Activated T-helper 1 cell treated with Interleukin-2 at 50 U/mL for 16 hours (primary cell): ENCODE measurements at places on chromosomes 11 and 22.

DNA sequence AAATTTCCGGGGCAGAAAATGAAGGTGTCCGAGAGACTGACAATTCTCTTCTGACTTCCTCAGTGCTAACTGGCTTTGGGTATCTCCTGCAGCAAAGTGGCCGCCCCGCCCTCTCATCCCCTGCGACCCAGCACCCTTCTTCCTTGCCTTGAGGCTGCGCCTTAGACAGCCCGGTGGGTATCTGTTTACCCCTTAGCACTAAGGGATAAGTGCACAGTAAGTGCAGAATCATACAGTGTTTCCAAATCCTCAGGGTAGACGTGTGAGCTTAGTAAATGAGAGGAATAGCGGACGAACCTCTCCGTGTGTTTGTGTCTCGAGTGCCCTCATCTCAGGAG, 368 bp upstream of the CHORDC1 start:
- no peak for DNase-seq

DNA sequence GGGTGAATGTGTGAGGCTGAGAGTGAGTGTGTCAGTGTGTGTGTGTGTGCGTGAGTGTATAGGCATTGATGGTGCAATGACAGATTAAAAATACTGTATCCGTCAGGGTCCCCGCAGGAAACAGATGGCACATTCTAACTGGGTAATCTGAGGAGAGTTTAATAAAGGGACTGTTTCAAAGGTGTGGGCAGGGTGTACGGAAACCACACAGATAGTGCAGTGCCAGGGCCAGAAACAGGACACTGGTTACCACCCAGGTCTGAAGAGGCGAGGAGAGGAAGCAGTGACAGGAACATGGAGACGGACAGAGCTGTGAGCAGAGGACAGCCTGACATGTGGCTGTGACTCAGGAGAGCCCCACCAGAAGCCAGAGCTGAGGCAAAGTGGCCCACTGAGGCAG, 16.5 kb downstream of the P2RX3 start:
- DNase-seq = no peak

GRCh38 chr11:47178737-47179654, 2.3 kb upstream of the ARFGAP2 start:
- DNase-seq = no peak

DNA sequence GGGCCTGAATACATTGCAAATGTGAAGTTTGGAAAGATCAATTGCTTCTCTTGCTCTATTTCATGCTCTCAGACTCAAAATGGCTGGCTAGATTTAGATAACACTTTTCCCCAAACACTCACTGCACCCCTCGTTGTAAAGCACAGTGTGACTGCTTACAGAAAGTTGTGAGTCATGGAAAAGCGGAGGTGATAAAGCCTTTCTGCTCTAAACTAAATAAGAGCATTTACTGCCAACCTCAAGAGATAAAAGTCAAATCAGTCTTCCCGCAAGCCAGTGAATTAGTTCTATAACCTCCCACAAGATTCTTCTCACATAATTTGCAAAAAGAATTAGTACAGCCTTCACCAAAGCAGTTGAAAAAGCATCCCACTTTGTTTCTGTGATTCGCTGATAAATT, 168.7 kb downstream of the WT1 start:
- no peak for DNase-seq

DNA sequence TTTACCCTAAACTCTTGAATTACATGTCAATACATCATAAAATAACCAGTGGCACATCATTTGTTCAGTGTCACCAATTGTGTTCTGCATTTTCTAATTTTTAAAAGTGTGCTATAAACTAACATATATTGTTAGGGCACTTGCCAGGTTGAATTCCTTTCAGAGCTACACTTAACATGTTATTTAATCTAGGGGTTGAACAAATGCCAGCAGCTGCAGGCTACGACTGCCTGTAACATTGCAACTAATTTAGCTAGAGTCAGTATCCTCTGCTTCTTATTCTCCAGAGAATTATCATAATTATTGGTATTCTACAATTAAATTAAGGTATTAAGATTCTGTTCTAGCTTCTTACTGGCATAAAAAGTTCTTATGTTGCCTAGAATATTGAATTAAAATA, 46.4 kb upstream of the ARHGAP42 start:
- DNase-seq = no peak

DNA sequence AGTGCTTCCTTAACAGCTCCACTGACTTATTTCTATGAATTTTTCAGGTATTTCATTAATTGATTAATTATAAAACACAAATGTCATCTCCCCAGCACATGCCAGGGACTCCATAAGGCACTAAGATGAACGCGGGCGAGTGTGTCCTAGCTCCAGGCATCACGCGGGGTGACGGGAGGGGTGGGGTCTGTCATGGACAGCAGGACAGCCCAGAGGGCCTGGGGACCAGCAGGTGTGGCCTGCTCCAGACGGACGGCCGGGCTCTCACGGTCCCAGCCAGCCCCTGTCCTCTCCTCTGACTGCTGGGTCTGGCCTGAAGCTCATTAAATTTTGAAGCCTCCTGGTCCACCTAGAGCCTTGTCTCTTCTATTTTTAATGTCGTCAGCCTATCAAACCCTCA, 531.1 kb downstream of the BRD1 start:
- DNase-seq = no peak

DNA sequence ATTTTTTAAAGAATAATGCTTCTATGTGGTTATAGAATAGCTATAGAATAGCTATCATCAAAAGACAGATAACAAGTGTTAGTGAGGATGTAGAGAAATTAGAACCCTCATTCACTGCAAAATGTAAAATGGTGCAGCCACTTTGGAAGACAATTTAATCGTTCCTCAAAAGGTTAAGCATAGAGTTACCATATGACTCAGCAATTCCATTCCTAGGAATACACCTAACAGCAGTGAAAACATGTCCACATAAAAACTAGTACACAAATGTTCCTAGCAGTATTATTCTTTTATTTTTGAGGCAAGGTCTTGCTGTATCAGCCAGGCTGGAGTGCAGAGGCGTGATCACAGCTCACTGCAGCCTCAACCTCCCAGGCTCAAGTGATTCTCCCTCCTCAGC, 34.0 kb downstream of the RTL6 start:
- DNase-seq = no peak

GRCh38 chr22:37619991-37620390, 11.4 kb downstream of the GGA1 start:
- DNase-seq = no peak

DNA sequence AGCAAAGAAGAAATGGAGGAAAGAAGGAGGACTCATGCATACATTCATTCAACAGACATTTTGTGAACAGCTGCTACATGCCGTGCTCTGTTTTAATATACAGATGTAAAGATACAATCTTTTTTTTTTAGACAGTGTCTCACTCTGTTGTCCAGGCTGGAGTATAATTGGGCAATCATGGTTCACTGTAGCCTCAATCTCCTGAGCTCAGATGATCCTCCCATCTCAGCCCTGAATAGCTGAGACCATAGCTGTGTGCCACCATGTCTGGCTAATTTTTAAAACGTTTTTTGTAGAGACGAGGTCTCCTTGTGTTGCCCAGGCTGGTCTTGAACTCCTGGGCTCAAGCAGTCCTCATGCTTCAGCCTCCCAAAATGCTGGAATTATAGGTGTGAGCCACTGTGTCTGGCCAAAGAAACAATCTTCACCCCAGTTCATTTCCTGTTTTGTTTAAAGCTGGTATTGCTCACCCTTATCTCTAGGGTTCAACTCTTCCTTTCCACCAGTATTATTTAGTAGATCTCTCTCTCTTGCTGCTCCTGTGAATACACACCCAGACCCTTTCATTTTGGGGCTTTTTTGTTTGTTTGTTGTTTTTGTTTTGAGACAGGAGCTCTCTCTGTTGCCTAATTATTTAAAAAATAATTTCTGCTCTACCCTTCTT, 69.8 kb downstream of the RNF169 start:
- no peak for DNase-seq

DNA sequence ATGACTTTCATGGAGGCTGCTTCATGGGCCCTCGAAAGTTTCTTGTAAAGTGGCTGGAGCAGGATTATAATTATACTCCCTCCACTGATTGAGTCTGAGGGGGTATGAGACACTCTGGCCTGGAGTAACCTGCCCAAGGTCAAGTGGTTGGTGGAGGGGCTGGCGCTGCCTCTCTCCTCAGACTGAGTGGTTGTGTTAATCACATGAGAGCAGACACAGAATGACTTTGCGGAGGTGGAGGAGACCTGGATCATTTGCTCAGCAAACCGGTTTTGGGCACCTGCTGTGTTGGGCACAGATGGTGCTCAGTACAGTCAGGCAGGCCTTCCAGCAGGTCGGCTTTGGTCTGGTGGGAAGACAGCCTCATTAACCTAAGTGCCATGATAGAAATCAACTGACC, 11.8 kb downstream of the BCR start:
- DNase-seq = no peak

- no peak for DNase-seq
Observed at GRCh38 chr11:69483691-69484426, 2.4 kb downstream of the LINC01488 start.

DNA sequence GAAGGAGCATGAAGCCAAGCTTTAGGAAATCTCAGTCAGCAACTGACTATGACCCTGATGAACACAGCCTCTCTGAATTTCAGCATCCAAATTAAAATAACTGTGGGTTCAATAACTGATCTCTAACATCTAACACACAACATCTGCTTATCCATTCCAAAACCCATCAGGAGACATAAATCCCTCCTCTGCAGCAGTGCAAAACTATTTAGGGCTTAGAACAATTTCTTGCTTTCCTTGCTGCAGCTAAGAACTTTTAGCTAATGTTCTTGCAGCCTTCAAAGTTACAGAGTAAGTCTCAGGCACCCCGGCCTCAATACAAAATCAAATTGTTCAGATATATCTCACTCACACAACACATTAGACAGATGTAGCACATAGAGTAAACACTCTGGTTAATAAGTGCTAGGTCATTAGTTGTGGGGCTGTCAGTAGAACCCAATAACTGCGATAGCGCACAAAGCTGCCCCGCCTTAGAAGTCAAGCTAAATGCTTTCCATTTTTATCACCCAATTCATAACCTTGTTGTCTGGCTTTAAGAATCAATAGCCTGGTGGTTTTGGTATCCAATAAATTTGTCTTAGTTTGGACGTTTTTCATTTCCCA, 139.6 kb downstream of the LARGE1 start:
- DNase-seq = no peak
